EH (cell line): ENCODE measurements at places on chromosomes 12 and 14.

- DNase-seq: peak; percentile 73
Observed at GRCh38 chr12:114776731-114777442, 92.9 kb upstream of the TBX3 start.

GRCh38 chr14:99600232-99600888 is 3.6 kb downstream of the CCDC85C start:
- DNase-seq: no peak

DNA sequence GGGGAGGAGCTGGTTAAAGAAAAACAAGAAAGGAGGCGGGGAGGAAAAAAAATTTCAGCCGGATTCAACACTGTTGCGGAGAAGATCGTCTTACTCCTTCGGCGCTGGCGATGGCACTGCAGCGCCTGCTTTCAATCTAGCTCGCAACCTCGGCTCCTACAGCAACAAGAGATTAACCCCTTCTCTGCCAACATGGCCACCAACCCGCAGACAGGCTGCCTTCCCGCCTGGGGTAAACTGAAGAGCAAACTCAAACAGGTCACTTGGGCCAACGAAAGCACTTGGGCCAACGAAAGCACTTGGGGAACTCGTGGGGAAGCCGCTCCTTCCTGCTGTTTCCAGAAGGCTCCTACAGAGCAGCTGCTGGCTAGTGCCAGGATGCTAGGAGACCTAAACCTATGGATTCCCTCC is 73.7 kb downstream of the CIT start:
- peak; percentile 43 for DNase-seq

DNA sequence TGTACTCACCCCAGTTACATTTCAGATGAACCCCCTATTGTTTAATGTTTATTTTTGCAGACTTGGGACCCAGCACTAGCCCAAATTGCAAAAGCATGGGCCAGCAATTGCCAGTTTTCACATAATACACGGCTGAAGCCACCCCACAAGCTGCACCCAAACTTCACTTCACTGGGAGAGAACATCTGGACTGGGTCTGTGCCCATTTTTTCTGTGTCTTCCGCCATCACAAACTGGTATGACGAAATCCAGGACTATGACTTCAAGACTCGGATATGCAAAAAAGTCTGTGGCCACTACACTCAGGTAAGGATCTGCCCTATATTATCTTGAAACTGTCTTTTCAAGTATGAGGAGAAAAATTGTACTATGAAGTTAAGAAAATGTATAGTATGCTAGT is 1.2 kb downstream of the GLIPR1 start:
- peak; percentile 52 for DNase-seq

DNA sequence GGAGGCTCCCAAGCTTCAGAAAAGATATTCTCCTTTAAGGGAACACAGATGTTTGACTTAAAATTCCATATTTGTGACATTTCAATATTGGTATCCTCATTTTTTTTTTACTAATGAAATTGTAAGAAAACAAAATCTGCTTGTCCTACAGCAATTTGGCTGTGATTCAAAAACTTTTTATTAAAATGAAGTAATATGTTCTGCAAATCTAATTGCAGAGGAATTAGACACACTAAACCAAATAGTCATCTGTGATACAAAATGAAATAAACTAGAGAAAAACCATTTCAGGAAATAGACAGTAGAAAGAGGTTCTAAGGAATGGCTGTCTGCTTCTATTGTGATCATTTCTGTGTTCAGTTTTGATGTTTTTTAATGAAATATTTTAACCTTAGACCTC is 50.1 kb upstream of the HIF1A start:
- DNase-seq: no peak

- DNase-seq: peak; percentile 82
Observed at GRCh38 chr12:32126720-32127119, 20.1 kb downstream of the BICD1 start.

- DNase-seq: peak; percentile 67
Observed at GRCh38 chr14:77133720-77134338, 7.8 kb downstream of the ZDHHC22 start.

- peak; percentile 96 for DNase-seq
Observed at GRCh38 chr12:6904280-6905276, at the start of gene LRRC23. LRRC23 (plus strand) TSS chr12:6904822; CDS start chr12:6905634, 812 bp downstream.

GRCh38 chr12:24226745-24227350 is 277.4 kb upstream of the SOX5 start:
- peak; percentile 65 for DNase-seq

DNA sequence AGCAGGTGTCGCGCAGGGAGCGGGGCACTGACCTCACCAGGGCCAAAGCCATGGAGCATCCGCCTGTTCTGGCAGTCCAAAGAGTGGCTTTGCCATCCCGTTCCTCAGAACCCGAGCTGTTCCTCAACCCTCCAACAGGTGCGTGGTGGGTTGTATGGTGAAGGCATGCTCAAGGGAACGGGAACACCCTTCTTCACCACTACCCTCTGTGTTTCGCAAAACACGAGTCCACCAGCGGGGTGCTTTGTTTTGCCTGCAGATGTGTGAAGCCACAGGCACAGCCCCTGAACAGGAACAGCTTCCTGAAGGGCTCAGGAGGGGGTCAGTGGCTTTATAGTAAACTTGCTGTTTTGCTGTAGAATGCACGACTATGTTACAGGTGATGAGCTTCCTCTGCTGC is 52.7 kb downstream of the SMOC1 start:
- no peak for DNase-seq

DNA sequence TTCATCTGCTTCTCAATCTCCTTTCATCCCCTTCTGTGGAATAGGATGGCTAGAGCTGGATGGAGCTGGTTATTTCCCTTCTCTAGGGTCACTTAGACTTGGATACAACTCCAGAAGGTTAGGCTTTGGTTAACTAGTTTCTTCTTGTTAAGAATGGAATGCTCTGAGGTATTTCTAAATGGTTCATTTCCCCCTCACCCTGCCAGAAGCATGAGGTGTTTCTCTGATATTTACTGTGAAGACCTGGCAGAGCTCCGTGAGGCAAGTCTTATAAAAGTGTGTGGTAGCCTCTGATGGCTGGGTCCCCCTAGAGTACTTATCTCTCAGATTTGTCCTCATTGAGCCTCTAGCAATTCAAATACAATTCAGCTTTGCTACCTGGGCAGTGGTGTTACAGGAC is 207.9 kb downstream of the SLC16A7 start:
- peak; percentile 57 for DNase-seq

DNA sequence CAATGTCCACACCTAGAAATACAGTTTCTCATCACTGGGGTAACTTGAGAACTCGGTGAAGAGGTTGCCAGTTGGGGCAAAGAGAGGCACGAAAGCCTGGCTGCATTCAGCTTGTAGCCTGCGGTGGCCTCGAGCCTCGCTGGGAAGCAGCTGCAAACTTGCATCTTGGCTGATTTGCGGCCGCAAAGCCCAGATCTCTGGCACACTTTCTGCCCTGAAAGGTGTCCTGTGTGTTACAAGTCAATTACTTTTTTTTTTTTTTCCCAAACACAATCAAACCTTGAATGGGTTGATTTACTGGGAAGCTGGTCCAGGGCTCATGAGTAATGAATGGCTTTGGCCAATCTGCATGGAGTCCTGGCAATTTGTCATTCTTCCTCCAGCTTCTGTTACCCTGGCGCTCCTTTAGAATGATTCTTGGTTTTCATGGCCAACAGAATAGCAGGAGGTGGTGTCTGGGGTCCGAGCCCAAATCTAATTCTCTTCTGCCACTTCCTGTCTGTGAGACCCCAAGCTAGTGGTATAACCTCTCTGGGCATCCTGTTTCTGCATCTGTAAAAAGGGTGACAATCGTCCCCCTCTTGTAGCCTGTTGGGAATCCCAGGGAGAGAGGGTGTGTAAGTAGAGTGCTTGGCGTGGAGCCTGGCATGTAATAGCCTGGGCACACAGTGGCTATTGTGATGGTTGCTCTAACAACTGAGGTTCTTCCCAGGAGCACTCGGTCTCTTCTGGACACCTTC is 6.7 kb downstream of the BCL7A start:
- DNase-seq: no peak

- no peak for DNase-seq
Observed at GRCh38 chr12:94208622-94208966, 60.2 kb downstream of the PLXNC1 start.

DNA sequence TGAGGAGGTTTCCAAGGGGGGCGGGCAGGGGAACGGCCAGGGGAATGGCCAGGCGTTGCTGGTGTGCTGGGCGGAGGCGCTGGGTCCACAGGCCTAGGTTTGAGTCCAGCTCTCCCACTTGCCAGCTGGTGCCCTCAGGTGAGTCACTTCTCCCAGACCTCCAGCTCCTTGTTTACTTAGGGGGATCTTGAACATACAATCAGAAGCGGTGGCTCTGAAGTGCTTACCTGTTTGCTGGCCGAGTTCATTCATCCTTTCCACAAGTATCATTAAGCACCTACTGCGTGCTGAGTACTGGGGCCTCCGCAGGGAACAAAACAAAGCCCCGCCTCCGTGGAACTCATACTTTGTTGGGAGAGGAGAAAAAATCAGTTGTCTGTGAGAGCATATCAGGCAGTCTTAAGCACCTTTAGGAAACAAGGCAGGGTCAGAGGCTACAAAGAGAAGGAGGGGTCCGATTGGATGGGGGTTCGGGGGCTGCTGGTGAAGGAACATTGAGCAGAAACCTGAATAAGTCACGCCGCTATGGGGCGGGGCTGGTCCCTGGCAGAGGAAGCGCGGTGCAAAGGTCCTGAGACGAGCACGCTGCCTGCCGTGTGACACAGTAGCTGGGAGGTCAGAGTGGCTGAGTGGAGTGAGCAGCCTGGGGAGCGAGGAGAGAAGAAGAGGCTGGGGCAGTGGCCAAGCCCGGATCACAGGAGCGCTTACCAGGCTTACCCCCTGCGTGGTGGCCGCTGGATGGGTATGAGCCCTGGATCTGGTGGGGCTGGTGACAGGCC is 15.1 kb downstream of the MVK start:
- DNase-seq: no peak

DNA sequence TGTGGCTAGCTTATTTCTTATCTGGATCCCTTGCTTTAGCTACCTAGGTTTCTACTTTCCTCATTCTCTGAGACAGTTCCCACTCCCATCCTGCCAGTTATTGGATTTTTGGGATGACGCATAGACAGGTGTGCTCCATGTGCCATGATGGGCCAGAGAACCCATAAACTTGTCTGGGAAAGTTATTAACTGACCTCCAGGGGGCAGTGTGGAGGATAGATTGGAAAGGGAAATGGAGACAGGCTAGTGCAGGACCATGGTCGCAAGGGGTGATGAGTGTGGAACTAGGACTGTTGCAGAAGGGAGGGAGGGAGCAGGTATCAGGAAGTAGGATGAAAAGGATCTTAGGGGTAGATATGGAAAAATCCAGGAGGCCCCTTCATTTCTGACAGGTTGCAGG is 80.3 kb downstream of the ESRRB start:
- DNase-seq: peak; percentile 40

DNA sequence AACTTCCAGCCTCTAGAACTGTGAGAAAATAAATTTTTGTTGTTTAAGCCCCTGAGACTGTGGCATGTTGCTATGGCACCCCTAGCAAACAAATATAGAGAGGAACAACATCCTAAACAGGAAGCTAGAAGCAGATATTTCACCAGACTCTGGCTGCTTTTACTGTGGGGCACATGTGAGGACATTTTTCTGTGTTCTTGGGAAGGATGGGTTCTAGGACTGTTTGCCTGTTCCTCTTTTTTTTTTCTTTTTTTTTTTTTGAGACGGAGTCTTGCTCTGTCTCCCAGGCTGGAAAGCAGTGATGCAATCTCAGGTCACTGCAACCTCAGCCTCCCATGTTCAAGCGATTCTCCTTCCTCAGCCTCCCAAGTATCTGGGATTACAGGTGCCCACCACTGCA is 4.2 kb upstream of the HRK start:
- no peak for DNase-seq

GRCh38 chr14:55950135-55950534 is 168.1 kb upstream of the PELI2 start:
- DNase-seq: no peak

DNA sequence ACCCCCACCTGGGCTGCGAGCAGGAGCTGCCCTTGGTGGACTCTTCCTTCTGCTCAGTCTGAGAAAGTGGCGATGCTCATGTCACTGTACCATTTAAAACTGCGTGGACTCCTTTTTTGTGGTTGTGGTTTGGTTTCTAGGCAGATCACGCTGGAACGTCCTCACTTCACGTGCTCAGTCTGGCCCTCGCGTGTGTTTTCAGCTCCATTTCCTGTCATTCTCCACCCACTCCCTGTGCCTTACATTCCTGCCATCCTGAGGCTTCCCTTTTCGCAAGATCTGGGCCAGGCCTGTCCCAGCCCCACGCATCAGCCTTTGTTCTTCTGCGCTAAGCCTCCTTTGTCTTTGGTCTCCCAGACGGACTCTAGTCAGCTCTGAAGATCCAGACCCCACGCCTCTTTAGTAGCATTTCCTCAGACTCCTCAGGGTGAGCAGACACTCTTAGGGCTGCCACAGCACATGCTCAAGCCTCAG is 105.4 kb downstream of the FBXL14 start:
- DNase-seq: peak; percentile 82

GRCh38 chr12:67991158-67991557 is 1.9 kb downstream of the IFNG-AS1 start:
- no peak for DNase-seq

DNA sequence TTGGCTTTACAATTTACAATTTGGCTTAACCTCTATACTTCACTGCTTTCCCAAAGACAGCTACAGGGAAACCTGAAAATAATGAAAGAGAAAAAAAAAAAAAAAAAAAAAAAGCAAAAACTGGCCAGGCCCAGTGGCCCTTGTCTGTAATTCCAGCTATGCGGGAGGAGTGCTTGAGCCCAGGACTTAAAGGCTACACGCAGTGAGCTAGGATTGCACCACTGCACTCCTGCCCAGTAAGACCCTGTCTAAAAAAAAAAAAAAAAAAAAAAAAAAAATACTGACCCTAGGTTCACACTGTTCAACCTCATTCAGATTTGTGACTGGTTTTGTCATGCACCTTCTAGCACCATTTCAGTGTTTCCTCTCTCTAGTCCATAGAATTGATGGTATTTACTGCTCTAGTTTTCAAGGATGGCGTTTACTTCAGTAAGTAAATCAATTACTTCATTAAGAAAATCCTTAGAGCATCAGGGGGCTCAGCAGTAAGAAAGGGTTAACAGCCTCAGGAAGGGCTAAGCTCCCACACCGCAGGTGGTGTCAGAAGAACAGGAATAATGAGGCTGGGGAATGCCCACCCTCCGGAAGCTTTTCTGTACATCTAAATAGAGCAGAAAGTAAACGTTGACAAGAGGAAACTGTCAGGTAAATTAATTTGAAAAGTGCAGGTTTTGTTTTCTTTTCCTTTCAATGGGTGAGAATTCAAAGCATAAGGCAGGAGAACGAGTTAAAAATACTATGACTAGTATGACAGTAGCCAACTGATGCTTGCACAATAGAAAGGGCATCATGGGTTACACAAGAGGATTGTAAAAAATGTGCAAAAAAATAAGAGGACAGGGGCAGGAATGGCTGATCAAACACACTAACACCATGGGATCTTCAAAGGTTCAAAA is 115.0 kb upstream of the MDM1 start:
- DNase-seq: peak; percentile 30

DNA sequence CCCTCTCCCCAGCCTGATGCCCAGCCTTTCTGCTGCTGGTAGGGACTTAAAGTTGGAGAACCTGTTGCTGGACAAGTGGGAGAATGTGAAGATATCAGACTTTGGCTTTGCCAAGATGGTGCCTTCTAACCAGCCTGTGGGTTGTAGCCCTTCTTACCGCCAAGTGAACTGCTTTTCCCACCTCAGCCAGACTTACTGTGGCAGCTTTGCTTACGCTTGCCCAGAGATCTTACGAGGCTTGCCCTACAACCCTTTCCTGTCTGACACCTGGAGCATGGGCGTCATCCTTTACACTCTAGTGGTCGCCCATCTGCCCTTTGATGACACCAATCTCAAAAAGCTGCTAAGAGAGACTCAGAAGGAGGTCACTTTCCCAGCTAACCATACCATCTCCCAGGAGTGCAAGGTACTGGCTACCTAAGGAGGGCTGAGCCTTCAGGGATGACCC is 1.6 kb downstream of the TSSK4 start:
- DNase-seq: no peak
